ENCODE measurements at places on chromosomes 12 and 14.

DNA sequence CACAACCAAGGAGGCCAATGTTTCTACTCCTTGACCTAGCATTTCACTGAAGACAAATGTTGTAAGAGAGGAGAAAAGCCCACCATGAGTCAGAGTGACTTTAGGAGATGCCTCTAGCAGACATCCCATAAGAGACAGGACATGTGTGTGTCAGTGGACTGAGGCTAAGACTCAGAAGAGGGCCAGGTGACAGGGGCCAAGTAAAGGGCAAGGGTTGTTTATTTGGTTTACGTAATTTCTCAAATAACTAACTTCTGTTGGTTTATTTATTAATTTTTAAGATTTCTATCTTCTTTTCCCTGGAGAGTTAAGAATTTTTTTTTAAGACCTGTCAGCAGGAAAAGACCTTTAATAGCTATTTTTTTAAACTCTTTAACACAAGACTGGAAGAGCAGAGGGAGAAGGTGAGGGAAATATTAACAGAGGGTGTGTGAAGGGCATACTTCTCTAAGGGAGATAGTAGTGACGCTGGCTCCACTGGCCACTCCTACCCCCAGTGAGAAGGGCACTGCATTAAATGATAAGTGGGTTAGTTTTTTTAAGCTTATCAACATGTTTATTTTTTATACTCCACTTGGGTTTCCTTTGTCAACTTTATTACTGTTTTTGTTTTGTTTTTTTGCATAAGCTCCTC, 3.4 kb downstream of the PNP start:
- DNase-seq: no peak

DNA sequence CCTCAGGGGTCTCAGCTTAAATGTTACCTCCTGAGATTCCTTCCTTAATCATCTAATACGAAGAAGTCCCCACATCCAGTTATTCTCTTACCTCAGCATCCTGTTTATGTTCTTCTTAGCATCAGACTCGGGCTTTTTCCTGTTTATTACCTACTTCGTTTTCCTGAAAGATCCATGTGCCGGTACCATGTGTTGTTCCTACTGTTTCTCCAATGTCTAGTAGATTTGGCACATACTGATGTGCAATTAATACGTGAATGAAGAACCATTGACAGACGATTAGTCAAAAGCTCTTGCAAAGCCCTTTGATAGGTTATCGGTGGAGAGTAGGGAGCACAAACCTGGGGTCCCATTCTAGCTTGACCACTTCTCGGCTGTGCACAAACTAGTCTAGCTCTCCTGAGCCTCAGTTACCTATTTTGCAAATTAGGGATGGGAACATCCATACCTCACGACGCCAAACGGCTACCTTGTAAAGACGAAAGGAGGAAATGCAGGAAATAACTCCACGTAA, 735 bp upstream of the MAPKAPK5 start:
- DNase-seq: no peak

DNA sequence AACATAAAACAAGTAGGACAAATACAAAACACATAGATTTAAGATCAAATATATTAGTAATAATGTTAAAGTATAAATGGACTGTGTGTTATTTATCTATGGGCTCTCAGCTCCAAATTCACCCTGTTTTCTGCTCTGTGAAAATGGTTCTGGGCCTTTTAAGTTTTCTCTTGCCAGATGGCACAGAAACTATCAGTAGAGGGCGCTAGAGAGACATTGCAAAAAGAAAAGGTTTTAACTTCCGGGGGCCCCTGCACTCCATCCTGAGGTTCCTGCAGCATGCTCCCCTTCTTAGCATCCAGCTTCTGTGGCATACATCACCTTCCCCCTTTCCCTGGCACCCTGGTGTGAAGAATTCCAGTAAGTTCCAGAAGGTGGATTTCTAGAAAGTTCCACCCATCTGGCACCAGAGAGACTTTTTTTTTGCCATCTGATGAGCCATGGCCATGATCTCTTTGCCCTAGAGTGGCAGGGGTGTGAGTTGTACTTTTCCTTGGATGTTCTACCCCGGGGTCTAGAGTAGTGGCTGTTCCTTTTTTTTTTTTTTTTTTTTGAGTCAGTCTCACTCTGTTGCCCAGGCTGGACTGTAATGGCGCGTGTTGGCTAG, 29.3 kb downstream of the ZCRB1 start:
- no peak for DNase-seq

- no peak for DNase-seq
Observed at GRCh38 chr12:128853600-128854197, 421 bp downstream of the GLT1D1 start.

GRCh38 chr14:90647473-90648005, 168.7 kb downstream of the TTC7B start:
- no peak for DNase-seq

- no peak for DNase-seq
Observed at GRCh38 chr12:107394693-107395092, 290.9 kb upstream of the PWP1 start.

DNA sequence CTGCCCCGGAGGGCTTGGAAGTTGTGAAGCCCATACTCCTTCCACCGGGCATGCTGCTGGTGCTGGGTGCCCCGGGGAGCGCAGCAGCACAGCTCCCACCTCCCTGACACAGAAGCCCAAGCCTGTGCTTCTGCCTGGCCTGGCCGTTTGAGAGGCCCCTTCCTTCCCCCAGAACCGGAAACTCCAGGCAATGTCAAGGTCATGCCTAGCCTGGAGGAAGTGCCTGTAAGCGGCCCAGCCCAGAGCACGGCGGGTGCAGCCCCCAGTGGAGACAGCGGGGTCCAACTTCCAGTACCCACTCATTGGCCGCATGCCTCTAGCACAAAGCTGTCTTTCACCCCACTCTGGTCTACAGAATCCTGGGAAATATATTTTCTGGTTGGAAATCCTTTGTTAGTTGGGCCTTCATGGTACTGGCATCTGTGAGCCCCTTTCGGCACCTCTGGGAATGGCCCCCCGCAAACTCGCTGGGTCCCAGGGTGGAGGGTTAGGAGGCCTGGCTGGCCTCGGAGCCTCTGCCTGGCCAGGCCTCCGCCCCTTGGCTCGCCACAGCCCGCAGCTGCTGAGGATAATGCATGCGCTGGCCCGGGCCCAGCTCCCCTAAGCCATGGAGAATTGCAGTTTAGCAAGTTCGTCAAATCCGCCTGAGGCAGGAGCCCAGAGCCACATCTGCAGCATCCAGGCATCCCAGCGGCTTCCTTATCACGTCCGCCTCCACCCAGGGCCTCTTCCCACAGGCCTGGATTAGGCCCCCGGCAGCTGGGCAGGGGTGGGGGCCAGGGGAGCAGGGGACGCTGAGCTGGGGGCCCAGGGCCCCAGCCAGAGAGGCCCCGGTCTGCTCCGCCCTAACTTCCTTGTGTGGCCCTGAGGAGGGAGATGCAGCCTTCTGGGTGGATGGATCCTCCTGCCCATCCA, 48.9 kb upstream of the DLK1 start:
- no peak for DNase-seq

GRCh38 chr12:31944299-31944698, 14.9 kb upstream of the RESF1 start:
- no peak for DNase-seq

DNA sequence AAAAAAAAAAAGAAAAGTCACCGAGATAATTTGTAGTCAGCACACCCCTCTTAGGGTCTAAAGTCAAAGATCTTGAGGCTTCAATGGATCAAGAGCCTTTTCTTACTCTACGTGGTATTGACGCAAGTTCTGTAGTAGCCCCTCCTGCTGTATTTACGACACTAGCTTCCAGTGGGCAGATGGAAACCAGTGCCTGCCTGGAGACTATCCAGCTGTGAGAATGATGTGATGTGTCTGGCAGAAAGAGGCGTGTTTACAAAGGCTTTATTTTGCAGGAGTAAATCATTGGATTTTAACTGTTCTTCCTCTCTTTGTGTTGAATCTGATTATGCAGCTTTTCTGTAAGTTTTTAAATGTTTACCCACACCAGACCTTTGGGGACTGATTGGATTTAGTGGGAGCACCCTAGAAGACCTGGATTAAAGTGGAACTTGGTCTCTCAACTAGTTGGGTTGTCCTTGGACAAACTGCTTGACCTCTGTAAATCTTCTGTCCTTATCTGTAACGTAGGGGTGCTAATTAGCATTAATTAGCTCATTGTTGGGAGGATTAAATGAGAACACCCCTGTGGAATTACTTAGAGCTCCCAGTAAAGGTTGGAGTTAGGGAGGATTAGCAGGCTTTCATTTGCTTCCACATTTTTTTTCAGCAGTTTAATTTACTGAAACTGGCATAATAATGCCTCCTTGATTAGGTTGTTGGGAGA, 72.4 kb downstream of the RASSF3 start:
- DNase-seq: peak; percentile 35

- no peak for DNase-seq
Observed at GRCh38 chr14:29629839-29630238, 297.8 kb downstream of the PRKD1 start.

DNA sequence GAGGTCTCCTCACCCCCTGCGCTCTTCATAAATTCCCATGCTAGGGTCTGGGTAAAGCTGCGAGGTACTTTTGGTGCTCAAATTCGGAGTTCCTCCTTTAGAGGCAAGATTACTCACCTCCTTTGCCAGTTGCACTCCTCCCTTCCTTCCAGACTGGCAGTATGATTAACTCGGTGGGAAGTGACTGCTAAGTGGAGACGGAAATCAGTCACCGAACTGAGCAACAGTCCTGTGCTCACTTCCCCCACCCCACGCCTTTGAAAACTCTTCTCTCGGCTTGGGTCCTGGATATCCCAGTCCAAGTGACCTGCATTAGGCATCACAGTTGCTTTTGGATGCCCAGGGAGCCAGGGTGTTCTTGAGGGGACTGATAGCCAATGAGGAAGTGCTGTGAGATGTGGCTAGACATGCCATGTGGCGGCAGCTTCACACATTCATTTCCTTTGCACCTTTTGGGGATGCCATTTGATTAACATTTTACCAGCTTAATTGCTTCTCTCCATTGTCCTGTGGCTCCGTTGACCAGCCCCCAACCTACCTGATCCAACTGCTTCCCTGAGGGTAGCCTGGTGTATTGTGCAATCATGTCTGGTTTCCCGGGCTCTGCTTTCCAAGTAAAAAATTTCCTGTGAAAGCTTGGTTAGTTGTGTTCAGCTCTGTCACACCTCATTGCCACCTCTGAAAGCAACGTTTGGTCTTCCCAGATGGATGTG, 840 bp downstream of the PNP start:
- DNase-seq: no peak

DNA sequence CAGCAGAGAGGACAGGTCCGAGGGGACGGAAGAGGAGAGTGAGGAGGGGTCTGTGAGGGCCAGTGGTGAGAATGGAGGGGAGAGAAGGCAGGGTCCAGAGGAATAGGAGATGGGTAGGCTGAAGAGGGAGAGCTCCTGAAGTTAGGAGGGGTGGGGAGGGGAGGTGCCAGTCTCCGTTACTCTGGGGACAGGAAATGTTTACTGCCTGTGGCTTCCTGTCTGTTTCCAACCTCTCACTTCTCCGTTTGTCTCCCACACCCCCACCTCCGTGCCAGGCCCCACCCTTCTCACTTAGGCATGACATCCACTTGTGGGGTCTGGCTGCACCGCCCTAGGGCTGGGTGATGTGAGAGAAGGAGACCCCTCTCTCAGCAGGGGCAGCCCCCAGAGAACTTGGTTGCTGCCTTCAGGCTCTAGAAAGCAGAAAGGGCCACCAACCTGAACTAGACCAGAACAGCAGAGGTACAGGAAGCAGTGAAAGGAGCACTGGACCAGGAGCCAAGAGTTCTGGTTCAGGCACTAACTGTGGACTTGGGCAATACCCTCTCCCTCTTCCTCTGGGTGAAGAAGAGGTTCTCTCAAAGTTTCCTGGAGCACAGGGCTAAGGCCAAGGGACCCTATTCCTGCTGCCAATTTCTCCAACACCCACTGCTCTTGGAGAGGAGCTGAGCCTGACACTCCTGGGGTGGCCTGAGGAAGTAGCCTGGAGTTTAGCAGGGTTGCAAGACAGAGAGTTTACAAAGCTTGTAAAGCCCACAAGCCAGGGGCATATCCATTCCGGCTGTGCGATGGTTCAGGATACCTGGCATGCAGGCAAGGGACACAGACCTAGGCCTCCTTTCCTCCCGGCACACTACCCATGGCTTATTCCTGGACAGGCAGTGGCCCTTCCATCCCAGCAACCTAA, 5.5 kb downstream of the ITGA5 start:
- no peak for DNase-seq

DNA sequence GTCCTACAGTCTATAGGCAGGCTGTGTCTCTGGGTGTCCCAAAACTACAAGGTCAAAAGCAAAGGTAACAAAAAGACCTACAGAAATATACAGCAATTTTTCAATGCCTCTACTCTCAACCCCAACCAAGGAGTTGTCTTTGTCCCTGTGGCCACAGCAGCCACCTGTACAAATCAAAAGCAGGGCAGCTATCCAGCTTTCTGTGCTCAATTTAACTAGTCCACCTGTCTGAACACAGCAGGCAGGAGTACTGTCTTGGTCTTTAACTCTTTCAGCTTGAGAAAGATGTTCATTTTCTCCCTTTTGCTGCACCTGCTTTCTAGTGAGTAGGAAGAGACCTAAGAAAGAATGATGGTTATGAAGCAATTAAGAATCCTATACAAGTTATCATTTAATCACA, 19.7 kb downstream of the GDF11 start:
- DNase-seq: no peak

DNA sequence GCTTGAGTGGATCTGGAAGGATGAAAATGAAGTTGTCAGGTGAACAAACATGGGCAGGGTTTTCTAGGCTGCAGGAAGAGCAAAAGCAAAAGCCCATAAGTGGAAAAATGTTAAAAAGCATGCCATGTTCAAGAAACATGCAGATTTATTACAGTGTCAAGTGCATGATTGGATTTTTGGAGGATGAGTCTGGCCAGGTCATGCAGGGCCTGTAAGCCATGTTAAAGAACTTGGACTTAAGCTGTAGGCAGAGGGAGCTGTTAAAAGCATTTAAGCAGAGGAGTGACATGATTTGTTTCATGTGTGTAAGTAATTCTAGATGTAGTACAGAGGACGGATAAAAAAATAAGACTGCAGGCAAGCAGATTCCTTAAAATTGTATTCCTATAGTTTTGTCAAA, 16.3 kb upstream of the SINHCAF start:
- no peak for DNase-seq

DNA sequence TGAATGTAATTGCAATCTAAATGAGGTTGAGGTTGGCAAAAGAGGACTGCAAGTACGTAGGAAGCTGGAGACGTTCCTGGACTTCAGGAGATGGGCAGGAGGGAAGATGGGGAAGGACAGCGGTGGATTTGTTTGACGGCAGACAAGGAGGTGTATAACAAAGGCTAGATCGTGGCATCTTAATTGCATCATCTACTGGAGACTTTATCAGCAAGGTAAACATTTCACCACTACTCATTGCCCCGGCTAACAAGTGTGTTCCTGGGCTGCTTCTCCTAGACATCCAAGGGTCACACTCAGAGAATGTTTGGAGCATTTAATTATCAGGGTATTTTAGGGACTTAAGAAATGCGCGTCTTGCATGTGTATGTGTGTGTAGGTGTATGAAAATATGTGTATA, 128.5 kb downstream of the KCNK10 start:
- DNase-seq: no peak

Measured in NCI-H524 treated with DMSO at 0.1 percent for 48 hours (cell line).